ENCODE measurements at places on chromosomes 16 and 17.

- H3K27ac ChIP-seq: no peak overlapping the region
- H3K4me3 ChIP-seq: no peak overlapping the region
- H3K27me3 ChIP-seq: no peaks in the 10 kb centered on the region
- peaks cover 34% of the 10 kb centered on the region for H3K4me1 ChIP-seq
- 0 out of 2 replicates have a peak, but pooled peaks cover 4% of the 10 kb centered on the region for H3K36me3 ChIP-seq
Measured at GRCh38 chr17:36930583-36930900, 6.7 kb upstream of the LHX1 start.

GRCh38 chr17:5536866-5537650 is 47.3 kb downstream of the NLRP1 start:
- H3K27me3 ChIP-seq: 0 out of 2 replicates have a peak, but pooled peaks cover 5% of the 10 kb centered on the region
- no peak overlapping the region for H3K27ac ChIP-seq
- no peaks in the 10 kb centered on the region for H3K4me1 ChIP-seq
- DNase-seq: no peak

DNA sequence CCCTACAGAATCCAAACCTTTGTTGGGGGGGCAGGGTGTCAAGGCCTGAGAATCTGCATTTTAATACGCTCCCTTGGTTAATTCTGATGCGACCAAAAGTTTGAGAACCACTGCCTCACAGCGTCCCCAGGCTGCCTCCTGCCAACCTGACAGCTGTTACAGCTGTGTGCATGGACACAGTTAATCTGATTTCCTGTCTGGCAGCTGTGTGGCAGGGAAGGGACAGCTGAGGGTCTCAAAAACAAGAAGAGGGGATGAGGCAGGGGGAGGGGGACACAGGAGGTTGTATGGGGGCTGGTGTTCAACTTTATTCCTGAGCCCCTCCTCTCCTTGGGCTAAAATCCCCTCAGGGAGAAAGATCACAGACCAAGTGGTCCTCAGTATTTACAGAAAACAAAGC is 17.5 kb downstream of the HDAC5 start:
- H3K4me1 ChIP-seq: peaks cover 56% of the 10 kb centered on the region
- H3K27me3 ChIP-seq: no peaks in the 10 kb centered on the region
- no peak overlapping the region for H3K4me3 ChIP-seq
- H3K27ac ChIP-seq: no peak overlapping the region
- no peaks in the 10 kb centered on the region for H3K36me3 ChIP-seq

DNA sequence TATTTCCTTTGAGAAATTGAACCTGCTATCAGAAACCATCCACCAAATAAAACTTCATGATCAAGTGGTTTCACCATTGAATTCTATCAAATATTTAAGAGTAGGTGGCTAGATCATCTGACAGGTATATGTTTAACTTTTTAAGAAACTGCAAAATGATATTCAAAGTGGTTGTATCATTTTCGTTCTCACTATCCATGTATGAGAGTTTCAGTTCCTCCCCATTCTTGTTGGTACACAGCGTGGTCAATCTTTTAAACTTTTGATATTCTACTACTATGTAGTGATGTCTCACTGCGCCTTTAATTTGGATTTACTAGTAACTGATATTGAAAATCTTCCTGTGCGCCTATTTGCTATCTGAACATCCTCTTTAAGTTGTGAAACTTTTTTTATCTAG is 163.7 kb downstream of the CYB561 start:
- no peaks in the 10 kb centered on the region for H3K27me3 ChIP-seq
- H3K36me3 ChIP-seq: peaks cover 53% of the 10 kb centered on the region
- no peak for DNase-seq
- no peaks in the 10 kb centered on the region for H3K4me1 ChIP-seq

GRCh38 chr16:25966172-25967097 is 274.7 kb downstream of the HS3ST4 start:
- no peaks in the 10 kb centered on the region for H3K27me3 ChIP-seq
- no peaks in the 10 kb centered on the region for H3K4me1 ChIP-seq
- no peak overlapping the region for H3K4me3 ChIP-seq
- H3K36me3 ChIP-seq: no peaks in the 10 kb centered on the region
- H3K27ac ChIP-seq: no peak overlapping the region

GRCh38 chr16:86375851-86376250 is 134.5 kb upstream of the FOXF1 start:
- DNase-seq: no peak
- no peak overlapping the region for H3K27ac ChIP-seq
- no peaks in the 10 kb centered on the region for H3K36me3 ChIP-seq
- no peaks in the 10 kb centered on the region for H3K4me1 ChIP-seq
- H3K4me3 ChIP-seq: no peak overlapping the region

DNA sequence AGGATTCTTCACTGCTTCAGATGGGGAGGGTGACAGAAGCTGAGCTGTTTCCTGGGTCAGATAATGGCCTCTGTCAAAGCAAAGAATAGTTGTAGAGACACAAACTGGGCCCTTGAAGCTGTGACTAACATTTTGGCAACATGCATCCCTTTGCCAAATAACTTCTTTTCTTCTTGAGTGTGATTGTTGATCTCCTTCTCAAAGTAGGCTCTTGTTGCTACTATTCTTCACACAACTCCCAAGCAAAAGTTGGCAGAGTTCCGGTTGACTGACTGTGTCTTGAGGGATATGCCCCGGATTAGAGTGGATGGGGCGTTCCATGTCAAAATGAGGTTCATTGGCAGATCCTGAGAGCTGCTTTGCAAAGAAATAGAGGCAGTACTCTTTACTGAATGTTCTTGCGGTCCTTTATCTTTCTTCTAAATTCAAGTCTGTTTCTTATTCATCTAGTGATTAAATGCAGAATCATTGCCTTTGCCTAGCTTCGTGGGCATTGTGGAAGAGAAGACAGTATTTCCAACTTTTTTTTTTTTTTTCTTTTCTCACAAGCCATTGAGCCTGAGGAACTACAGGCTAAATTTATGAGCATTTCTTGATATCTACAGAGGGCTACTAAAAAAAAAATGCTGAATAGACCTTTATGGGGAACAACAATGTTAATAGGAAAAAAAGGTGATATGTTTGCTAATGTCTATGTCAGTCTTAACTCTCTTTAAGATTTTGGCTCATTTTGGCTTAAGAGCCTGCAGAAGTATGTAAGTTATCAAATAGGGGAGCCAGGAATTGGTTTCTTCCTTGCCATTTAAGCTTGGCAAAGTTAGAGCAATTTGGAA is 5.8 kb downstream of the WIPF2 start:
- H3K27ac ChIP-seq: no peak overlapping the region
- DNase-seq: no peak
- H3K4me1 ChIP-seq: peaks cover 11% of the 10 kb centered on the region
- no peaks in the 10 kb centered on the region for H3K36me3 ChIP-seq

- no peak for DNase-seq
- no peaks in the 10 kb centered on the region for H3K4me1 ChIP-seq
- no peak overlapping the region for H3K27ac ChIP-seq
- no peaks in the 10 kb centered on the region for H3K36me3 ChIP-seq
Measured at GRCh38 chr17:80463784-80464400, 12.5 kb downstream of the NPTX1 start.

DNA sequence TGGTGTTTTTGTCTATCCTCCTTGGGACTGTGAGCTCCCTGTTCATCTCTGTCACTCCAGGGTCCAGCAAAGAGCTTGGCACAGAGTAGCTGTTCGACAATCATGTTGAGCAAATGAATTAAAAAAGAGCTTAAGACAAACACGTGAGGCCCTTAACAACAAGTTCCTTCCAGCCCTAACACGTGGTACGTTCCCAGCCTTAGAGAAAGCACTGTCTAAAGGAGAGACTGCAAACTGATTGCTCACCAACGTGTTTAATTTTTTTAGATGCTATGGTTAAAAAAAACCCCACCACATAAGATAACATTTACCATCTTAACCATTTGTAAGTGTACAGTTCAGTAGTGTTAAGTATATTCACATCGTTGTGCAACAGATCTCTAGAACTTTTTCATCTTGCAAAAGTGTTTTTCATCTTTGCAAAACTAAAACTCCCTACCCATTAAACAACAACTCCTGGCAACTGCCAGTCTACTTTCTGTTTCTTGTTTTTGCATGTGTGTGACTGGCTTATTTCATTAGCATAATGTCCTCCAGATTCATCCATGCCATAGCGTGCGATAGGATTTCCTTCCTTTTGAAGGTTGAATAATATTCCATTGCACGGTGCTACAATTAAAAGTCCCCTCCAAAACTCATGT is 28.2 kb downstream of the LAT start:
- no peak overlapping the region for H3K4me3 ChIP-seq
- no peaks in the 10 kb centered on the region for H3K27me3 ChIP-seq
- DNase-seq: peak; percentile 17
- H3K27ac ChIP-seq: no peak overlapping the region
- peaks cover 4% of the 10 kb centered on the region for H3K4me1 ChIP-seq

- no peaks in the 10 kb centered on the region for H3K4me1 ChIP-seq
- no peaks in the 10 kb centered on the region for H3K27me3 ChIP-seq
- no peak within 1 kb of the TSS for H3K27ac ChIP-seq
- H3K36me3 ChIP-seq: no peaks in the 10 kb centered on the region
Measured at GRCh38 chr17:48577946-48578615, at the start of gene HOXB4. Gene HOXB4, minus strand, starts transcription at chr17:48578350. Its CDS starts 31 bp downstream, at chr17:48578319.

- 0 out of 2 replicates have a peak overlapping the region, but pooled peaks have one; percentile 18 for H3K27ac ChIP-seq
- no peak overlapping the region for H3K4me3 ChIP-seq
- DNase-seq: no peak
- peaks cover 25% of the 10 kb centered on the region for H3K4me1 ChIP-seq
- no peaks in the 10 kb centered on the region for H3K27me3 ChIP-seq
Measured at GRCh38 chr16:3872216-3872895, 8.2 kb downstream of the CREBBP start.

DNA sequence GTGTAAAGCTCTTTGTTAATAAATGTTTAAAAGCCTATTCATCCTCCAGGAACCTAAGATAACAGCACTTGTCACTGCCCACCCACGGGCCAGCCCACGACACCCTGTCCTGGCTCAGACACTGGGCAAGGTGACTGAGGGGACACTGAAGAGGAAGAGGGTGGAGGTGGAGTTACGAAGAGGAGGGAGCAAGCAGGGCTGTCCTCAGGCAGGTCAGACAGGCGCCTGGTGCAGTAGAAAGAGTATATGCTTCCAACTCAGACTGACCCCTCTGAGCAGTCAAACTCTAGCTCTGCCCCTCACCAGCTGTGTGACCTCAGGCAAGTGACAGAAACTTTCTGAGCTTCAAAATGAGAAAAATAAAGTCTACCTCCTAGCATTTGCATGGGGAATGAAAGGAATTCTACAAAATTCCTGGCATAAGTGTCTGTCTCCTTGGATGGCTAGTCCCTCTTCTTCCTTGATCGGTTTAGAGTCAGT is 22.8 kb downstream of the TEX2 start:
- no peaks in the 10 kb centered on the region for H3K36me3 ChIP-seq
- DNase-seq: no peak
- no peaks in the 10 kb centered on the region for H3K27me3 ChIP-seq
- H3K4me3 ChIP-seq: no peak overlapping the region
- H3K4me1 ChIP-seq: 0 out of 2 replicates have a peak, but pooled peaks cover 5% of the 10 kb centered on the region

DNA sequence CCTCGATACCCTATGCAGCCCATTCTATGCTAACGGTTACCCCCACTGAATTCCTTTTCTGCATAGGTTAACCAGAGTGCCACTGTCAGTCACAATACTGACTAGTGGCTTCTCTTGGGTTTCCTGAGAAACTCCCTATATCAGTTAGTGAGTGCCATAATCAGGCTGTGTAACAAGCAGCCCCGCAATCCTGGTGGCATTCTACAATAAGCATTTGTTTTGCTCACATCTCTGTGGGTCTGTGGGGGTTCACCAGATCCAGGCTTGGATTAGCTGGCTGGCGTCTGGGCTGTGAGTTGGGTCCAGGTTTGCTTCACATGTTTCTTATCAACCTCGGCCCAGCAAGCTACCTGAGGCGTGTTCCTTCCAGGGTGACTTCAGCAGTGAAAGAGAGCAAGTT is 42.4 kb downstream of the TMEM235 start:
- H3K4me3 ChIP-seq: no peak overlapping the region
- H3K27me3 ChIP-seq: peaks cover 8% of the 10 kb centered on the region
- no peak overlapping the region for H3K27ac ChIP-seq
- no peaks in the 10 kb centered on the region for H3K4me1 ChIP-seq
- DNase-seq: no peak
- H3K36me3 ChIP-seq: no peaks in the 10 kb centered on the region

DNA sequence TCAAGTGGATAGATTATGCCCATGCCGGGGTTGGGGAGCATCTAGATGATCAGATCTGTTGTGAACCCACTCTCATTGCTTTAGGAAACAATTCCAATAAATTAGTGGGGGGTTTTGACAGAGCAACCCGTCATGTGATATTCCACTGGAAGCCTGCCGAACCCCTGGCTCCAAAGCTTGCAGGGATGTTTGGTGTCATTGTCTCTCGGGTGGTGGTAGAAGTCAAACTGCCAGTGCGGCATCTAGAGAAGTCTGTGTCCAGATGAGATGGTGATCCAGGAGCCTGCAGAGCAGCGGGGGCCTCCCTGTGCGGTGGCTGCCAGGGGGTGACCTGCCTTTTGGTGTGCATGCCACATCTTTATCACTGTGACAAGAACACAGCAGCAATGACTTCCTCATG is 91.7 kb downstream of the SHISA6 start:
- no peaks in the 10 kb centered on the region for H3K36me3 ChIP-seq
- H3K4me1 ChIP-seq: no peaks in the 10 kb centered on the region
- peaks cover 12% of the 10 kb centered on the region for H3K27me3 ChIP-seq
- H3K4me3 ChIP-seq: no peak overlapping the region
- DNase-seq: no peak

DNA sequence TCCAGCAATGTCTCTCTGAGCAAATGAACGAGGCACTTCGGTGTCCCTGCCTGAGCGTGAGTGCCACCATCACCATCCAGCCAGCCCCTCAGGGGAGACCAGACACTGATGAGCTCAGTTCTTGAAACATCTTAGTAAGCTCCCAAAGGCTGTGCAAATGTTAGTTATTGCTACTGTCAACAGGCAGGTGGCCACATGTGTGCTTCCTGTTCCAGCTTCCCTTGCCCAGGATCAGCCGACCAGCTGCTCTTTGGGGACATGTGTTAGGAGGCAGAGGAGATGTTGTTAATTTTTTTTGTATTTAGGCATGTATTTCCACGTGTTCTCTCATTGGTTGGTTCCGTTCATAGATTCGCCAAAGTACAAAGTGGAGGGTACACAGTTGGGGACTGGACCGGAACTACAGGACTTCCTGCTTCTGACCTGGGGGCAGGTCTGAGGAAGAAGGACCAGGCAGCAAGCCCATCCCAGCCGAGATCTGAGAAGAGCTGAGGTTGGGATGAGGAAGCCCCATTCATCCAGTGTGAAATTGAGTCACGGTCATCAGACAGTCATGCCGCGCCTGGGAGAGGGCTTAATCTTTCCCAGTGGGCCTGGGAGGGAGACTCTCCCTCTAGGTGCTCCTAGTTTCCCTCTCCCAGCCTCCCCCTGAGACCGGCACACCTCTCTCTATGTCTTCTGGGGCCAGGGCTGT is 3.8 kb downstream of the TTYH2 start:
- no peak for DNase-seq
- no peak overlapping the region for H3K27ac ChIP-seq
- H3K4me3 ChIP-seq: no peak overlapping the region
- H3K4me1 ChIP-seq: peaks cover 4% of the 10 kb centered on the region
- H3K27me3 ChIP-seq: peaks cover 22% of the 10 kb centered on the region

All from PC-9 (cell line).